Lung (tissue), 17 donors: ENCODE measurements at places on chromosomes 5 and 9. TPM values are rescaled to one million over a fixed set of nuclear protein-coding genes. Genes with fewer than 3 reads are reported as not detected.

GRCh38 chr5:68817632-68818031 is 276.2 kb upstream of the SLC30A5 start:
- no peak overlapping the region for H3K4me3 ChIP-seq
- H3K4me1 ChIP-seq = no peaks in the 10 kb centered on the region
- H3K36me3 ChIP-seq = no peaks in the 10 kb centered on the region
- H3K27ac ChIP-seq = no peak overlapping the region
- DNase-seq = peak; percentile 45

DNA sequence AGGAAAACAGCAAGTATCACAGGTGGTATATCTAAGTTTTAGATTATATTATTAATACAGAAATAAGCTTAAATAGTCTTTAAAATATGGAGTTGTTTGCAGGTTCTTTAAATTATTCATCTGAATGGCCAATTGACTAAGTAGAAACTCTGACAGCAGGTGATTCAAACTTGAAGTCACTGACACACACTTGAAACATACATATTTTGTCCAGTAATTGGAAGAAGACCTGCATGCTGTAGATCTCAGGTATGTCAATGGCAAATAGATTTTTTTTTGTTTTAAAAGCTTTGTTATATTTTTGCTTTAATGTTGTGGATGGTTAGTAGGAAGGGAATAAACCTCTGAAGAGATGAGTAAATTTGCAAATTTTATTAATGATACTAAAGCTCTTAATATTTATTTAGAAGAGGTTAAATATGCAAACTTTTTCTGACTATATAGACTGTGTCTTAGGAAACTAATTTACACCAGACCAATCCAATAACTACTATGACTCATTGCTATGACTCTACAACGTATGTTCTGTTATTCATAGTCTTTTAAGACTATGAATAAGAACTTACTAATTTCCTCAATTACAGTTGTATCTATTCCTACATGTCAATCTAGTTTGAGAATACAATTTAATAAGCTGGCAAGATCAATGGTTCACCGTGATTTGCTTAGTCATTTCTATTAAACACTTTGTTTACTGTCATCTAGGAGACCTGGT is 53.9 kb upstream of the RORB start:
- H3K4me1 ChIP-seq = no peaks in the 10 kb centered on the region
- no peaks in the 10 kb centered on the region for H3K27me3 ChIP-seq
- no peak overlapping the region for H3K27ac ChIP-seq

- H3K27me3 ChIP-seq = no peaks in the 10 kb centered on the region
- H3K4me3 ChIP-seq = no peak overlapping the region
- DNase-seq = peak; percentile 17
- no peaks in the 10 kb centered on the region for H3K36me3 ChIP-seq
Measured at GRCh38 chr9:5493679-5494511, 16.4 kb upstream of the PDCD1LG2 start.

DNA sequence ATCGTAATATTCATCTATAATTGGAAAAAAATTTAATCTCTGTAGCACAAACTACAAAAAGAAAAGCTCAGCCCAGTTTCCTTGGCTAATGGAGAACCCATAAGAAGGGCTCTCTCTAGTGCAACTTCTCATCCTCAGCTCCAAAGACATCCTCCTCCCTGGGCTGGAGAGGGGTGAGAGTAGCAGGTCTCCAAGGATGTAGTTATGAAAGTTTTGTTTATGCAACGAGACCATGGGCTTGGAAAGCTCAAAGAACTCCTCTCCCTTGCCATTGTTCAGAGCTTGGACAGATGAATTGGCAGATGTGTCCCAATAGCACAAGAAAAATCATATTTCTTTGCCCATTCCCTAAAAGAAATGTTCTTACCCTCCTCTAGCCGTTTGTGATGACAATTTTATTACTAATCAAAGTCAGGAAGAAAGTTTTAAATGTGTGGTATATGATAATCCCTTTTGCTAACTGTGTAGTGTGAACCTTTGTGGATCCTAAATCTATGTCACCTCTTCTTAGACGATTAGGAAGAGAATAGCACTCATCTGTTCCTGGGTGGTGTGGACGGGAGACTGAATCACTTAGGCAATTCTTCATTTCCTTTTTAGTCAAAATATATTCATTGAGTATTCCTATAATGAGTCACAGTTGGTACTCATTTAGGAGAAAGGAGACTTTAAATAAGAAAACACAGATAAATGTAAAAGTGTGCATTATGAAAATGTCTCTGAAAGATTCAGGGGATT is 52.2 kb downstream of the GARNL3 start:
- no peaks in the 10 kb centered on the region for H3K4me1 ChIP-seq
- no peaks in the 10 kb centered on the region for H3K27me3 ChIP-seq
- H3K4me3 ChIP-seq = no peak overlapping the region
- no peak for DNase-seq

GRCh38 chr9:136230365-136230764 is 15.2 kb downstream of the QSOX2 start:
- peaks cover 2% of the 10 kb centered on the region for H3K36me3 ChIP-seq
- no peaks in the 10 kb centered on the region for H3K27me3 ChIP-seq
- H3K4me1 ChIP-seq = no peaks in the 10 kb centered on the region
- H3K27ac ChIP-seq = no peak overlapping the region
- no peak overlapping the region for H3K4me3 ChIP-seq
- no peak for DNase-seq

GRCh38 chr5:61626639-61627282 is 294.7 kb downstream of the ZSWIM6 start:
- H3K27ac ChIP-seq = peak overlapping the region; percentile 96
- no peak overlapping the region for H3K4me3 ChIP-seq
- H3K4me1 ChIP-seq = peaks cover 3% of the 10 kb centered on the region
- H3K36me3 ChIP-seq = peaks cover 2% of the 10 kb centered on the region
- H3K27me3 ChIP-seq = no peaks in the 10 kb centered on the region

- H3K36me3 ChIP-seq = no peaks in the 10 kb centered on the region
- H3K27me3 ChIP-seq = no peaks in the 10 kb centered on the region
- no peak overlapping the region for H3K4me3 ChIP-seq
- DNase-seq = peak; percentile 5
Measured at GRCh38 chr5:4646715-4647375, 493.3 kb upstream of the ADAMTS16 start.

- H3K4me1 ChIP-seq = peaks cover 5% of the 10 kb centered on the region
- peak overlapping the region; percentile 81 for H3K4me3 ChIP-seq
- DNase-seq = peak; percentile 90
- H3K27me3 ChIP-seq = no peaks in the 10 kb centered on the region
- no peaks in the 10 kb centered on the region for H3K36me3 ChIP-seq
- peak overlapping the region; percentile 99 for H3K27ac ChIP-seq
Measured at GRCh38 chr5:72956324-72957140, 691 bp downstream of the FCHO2 start.

DNA sequence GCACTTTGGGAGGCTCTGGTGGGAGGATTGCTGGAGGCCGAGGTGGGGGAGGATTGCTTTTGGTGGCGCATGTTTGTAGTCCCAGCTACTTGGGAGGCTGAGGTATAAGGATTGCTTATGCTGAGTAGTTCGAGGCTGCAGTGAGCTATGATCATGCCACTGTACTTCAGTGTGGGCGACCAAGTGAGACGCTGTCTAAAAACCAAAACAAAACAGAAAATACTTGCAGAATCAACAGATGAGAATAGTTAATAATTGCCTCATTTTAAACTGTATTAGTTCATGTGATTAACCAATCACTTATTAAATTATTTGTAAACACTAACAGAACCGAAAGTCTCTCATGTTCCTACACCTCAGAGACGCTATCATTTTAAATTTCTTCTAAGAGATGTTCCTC is 118.1 kb downstream of the CCDC171 start:
- no peaks in the 10 kb centered on the region for H3K27me3 ChIP-seq
- no peaks in the 10 kb centered on the region for H3K4me1 ChIP-seq
- no peak overlapping the region for H3K4me3 ChIP-seq
- DNase-seq = no peak

The SLC36A2 gene
- total RNA-seq = not detected

The SMIM33 gene
- total RNA-seq = not detected

- H3K4me1 ChIP-seq = peaks cover 33% of the 10 kb centered on the region
- DNase-seq = no peak
- H3K36me3 ChIP-seq = no peaks in the 10 kb centered on the region
- H3K27me3 ChIP-seq = no peaks in the 10 kb centered on the region
- no peak overlapping the region for H3K4me3 ChIP-seq
Measured at GRCh38 chr5:93428868-93429267, 152.2 kb downstream of the NR2F1-AS1 start.

GRCh38 chr5:170293273-170293672 is 4.3 kb downstream of the LCP2 start:
- H3K36me3 ChIP-seq = peaks cover 9% of the 10 kb centered on the region
- H3K4me1 ChIP-seq = no peaks in the 10 kb centered on the region
- H3K4me3 ChIP-seq = no peak overlapping the region
- DNase-seq = no peak
- H3K27me3 ChIP-seq = no peaks in the 10 kb centered on the region
- H3K27ac ChIP-seq = no peak overlapping the region

GRCh38 chr9:124326378-124326777 is 68.6 kb downstream of the NEK6 start:
- DNase-seq = no peak
- H3K36me3 ChIP-seq = peaks cover 9% of the 10 kb centered on the region
- no peak overlapping the region for H3K4me3 ChIP-seq

DNA sequence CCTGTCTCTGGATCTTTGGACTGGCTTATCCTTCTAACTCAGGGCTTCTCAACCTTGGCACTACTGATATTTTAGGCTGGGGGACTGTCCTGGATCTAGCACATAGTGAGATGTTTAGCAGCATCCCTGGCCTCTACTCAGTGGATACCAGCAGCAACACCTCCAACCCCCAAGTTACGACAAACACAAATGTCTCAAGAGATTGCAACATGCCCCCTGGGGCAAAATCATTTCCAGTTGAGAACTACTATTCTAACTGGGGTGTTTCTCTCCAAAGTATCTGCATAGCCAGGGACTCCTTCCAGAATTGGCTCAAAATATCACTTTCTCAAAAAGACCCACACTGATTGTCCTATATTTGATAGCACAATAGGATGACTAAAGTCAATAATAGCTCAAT is 7.2 kb upstream of the TLR4 start:
- no peaks in the 10 kb centered on the region for H3K36me3 ChIP-seq
- H3K4me1 ChIP-seq = no peaks in the 10 kb centered on the region
- H3K4me3 ChIP-seq = no peak overlapping the region
- DNase-seq = no peak
- no peak overlapping the region for H3K27ac ChIP-seq
- H3K27me3 ChIP-seq = no peaks in the 10 kb centered on the region

The TMEM171 gene
- total RNA-seq = 0.86 TPM

DNA sequence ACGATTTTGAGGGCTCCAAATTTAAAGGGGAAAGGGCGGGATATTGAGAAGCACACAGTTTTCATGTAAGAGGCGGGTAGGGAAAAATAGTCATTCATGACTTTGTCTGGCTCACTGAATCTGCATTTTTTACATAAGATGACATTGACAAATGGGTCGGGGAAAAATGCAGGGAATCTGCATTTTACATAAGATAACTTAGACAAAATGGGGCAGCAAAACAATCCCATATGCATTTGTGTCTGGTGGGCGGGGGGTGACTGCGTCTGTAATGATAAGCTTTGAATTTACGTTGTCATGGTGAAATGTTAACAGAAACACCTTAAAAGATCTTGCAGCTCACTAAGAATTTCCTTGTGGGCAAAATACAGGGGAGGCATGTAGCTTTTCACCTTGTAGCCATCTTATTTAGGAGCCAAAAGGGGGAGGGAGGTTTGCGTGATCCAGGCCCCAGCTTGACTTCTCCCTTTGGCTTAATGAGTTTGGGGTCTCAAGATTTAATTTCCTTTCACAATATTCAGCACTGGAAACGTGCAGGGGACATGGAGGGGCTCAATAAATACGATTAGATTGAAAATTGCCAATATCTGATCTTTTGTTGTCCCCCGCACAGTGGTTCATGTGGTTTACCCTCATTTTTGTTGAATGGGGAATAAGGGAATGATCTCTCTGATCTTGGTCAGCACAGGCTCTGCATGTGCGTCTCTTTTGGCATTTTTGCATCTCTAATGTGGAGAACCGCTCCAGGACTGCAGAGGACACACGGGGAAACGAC is 41.1 kb upstream of the GADD45G start:
- no peak overlapping the region for H3K4me3 ChIP-seq
- H3K27ac ChIP-seq = no peak overlapping the region
- no peak for DNase-seq
- H3K36me3 ChIP-seq = no peaks in the 10 kb centered on the region

DNA sequence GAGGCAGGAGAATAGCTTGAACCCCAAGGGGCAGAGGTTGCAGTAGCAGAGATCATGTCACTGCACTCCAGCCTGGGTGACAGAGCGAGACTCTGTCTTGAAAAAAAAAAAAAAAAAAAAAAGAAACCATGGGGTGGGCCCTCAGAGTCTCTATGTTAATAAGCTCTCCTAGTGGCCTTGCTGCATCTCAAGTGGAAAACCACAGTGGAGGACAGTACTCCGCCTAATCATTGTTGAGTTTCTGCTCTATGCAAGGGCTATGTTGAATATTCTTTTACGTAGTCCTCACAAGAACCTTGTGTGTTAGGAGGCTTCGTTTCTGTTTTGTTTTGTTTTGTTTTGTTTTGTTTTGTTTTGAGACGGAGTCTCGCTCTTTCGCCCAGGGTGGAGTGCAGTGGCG is 48.9 kb downstream of the TJP2 start:
- no peak overlapping the region for H3K4me3 ChIP-seq
- H3K27ac ChIP-seq = peak overlapping the region; percentile 23
- no peak for DNase-seq
- H3K27me3 ChIP-seq = no peaks in the 10 kb centered on the region
